ENCODE measurements at places on chromosomes 11 and 22.
A peak's percentile ranks its signal among the peaks of the same experiment; 100 is the strongest.

GRCh38 chr11:64267207-64267945 lies 16.0 kb downstream of the PLCB3 start:
- no peak for DNase-seq

DNA sequence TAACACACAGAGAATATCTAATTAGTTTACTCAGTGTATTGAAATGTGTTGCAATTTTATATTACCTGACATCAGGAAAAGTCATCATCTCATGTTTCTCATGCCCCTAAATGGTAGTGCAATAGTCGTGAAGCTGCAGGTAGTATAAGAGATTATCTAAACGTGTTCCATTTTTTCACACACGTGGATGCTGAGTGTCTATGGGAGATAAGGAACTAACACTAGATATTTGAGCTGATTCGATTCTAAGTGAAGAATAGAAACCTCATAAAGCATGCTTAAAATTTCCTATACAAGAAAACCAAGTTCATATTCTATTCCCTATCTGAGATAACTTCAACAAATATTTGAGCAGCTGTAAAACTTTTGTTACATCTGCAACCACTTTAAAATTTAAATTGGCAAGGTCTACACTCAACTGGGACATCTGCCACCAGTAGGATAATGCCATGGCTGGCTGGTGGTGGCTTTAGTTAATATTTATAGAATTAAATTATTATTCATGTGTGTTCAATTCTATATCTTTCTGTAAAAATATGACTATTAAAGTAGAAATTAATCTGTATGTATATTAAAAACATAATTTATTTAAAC lies 388.8 kb downstream of the LUZP2 start:
- DNase-seq: no peak

DNA sequence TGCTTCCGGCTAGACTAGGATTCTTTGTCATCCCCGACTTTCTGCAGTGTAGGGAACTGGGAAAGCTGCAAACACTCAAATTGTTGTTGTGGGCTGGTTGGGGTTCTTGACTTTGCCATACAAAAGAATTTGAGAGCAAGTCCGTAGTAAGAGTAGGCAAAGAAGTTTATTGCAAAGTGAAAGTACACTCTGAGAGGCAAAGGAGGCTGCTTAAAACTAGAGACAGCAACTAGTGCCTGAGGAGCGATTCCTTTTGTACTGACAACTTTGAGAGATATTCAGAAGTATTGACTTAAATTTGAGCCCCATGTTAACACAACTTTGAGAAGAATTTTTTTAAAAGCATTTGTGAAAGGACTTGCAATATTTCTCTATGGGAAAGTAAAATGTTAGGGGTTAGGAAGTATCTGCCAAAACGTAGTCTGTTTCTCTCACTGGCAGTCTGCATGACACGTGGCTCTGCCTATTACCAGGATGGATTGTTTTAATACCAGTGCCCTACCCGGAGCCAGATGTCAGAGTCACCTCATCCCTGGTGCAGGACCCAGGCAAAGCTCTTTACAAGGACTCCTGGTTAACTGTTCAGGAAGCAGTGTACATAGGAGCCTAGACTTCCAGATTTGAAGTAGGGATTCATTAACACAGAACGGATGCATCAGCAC lies 85.0 kb upstream of the CLPB start:
- peak; percentile 32 for DNase-seq

DNA sequence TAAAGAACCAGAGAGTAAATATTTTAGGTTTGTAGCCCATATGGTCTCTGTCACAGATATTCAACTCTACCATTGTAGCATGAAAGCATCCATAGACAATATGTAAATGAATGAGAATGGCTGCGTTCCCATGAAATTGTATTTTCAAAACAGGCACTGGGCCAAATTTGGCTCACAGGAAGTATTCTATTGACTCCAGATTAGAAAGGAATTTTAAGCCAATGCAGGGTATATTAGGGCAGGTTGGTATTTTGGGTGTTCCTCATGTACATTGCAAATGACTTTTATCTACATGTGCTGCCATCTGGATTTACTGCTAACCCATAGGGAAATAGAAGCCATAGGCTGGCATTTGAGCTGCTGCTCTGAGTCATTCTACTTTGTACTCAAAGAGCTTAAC lies 35.1 kb upstream of the PDGFD start:
- DNase-seq: no peak

GRCh38 chr11:73410627-73411026 lies 34.4 kb downstream of the RELT start:
- DNase-seq: no peak

DNA sequence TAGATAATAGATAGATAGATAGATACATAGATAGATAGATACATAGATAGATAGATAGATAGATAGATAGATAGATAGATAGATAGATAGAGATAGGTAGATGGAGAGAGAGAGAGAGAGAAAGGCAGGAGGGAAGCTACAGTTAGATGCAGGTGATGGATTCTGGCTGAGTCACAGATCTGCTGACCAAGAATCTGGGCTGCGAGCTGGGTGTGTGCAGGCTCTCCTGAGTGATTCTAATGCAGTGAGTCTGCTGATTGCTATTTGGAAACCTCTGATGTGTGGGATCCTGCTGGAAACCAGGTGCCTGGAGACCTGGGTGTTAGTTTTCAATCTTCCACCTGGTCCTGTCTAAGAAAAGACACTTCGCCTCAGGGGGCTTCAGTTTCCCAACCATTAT lies 1441.8 kb downstream of the TBC1D22A start:
- no peak for DNase-seq

GRCh38 chr11:113715882-113716625 lies 9.9 kb upstream of the TMPRSS5 start:
- DNase-seq: no peak

DNA sequence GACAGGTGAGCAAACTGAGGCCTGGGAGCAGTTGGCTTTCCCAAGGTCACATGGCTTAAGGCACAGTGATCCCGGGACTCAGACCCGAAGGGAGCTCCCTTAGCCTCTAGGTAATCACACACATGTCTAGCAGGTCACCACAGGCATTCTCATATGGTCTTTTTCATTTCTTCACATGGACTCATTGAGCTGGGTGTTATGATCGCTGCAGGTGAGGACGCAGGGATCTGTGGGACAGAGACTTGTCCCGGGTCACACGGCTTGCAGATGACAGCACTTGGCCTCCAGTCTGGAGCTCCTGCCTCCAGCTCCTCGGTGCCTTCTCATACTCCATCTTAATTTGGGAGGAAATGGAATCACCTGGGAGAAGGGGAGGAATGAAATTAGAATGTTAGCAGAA lies 23.6 kb upstream of the CACNG2 start:
- DNase-seq: no peak

GRCh38 chr22:33124471-33124870 lies 66.3 kb upstream of the SYN3 start:
- DNase-seq: no peak

DNA sequence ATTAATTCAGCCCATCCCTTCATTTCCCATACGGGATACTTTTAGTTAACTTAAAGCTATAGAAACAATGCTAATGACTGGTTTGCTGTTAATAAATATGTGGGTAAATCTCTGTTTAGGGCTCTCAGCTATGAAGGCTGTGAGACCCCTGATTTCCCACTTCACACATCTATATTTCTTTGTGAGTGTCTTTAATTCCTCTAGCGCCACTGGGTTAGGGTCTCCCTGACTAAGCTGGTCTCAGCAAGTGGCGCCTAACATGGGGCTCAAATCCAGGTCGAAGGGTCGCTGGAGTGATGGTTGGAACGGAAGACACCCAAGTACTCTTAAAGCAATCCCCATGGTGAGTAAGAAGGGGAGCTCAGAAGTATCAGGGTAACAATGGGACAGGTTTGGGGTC lies 14.4 kb upstream of the OOSP1 start:
- no peak for DNase-seq

- DNase-seq: no peak
Observed at GRCh38 chr11:126973051-126973450, 27.5 kb downstream of the KIRREL3 start.

- DNase-seq: no peak
Observed at GRCh38 chr22:19608003-19608690, 83.9 kb upstream of the CLDN5 start.

- no peak for DNase-seq
Observed at GRCh38 chr22:48596111-48596850, 1231.4 kb downstream of the BRD1 start.

Data from T47D (cell line).